ENCODE measurements at places on chromosomes 6 and 20.

DNA sequence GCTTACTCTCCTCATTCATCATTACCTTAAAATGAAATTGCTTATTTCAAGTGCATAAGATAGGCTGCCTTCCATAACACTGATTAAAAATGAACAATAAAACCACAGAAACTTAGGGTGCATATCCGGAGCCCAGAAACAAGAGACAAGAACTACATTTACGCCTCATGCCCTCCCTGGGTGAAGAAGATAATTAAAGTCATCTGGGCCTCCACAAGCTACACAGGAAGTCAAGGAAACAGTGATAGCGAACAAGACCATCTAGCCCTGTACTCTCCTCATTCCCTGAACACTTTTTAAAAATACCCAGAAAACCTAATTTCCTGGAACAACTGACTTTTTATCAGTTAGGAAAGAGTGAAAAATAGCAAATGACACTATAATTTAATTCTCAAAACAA is 6.3 kb downstream of the SOD2 start:
- DNase-seq: no peak

DNA sequence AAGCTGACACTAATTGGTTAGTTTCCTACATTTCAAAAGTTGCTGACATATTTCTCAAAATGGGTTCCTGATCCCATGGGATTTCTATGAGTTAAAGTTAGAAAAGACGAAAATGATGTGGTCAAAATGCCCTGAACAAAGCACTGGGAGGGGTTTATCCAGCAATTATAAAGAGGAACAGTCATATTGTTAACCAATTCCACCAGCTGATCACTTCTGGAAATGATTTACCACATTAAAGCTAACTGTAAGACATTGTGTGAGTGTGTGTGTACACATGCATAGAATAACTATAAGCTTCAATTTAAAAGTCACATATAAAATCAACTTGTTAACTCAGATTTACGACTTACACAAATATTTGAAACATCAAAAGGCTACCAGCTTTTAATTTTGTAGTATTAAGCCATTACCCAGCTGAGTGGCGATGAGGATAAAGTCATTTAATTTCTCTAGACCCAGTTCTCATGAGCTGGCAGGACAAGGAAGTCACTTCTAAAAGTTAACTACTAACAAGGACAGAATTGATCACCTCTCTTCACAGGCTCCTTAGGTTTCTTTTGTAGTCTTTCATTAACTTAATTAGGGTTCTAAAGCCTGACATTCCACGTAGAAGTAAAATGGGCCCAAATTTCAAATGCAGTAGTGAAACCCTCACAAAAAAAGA is 40.4 kb downstream of the MAN1A1 start:
- DNase-seq: no peak

DNA sequence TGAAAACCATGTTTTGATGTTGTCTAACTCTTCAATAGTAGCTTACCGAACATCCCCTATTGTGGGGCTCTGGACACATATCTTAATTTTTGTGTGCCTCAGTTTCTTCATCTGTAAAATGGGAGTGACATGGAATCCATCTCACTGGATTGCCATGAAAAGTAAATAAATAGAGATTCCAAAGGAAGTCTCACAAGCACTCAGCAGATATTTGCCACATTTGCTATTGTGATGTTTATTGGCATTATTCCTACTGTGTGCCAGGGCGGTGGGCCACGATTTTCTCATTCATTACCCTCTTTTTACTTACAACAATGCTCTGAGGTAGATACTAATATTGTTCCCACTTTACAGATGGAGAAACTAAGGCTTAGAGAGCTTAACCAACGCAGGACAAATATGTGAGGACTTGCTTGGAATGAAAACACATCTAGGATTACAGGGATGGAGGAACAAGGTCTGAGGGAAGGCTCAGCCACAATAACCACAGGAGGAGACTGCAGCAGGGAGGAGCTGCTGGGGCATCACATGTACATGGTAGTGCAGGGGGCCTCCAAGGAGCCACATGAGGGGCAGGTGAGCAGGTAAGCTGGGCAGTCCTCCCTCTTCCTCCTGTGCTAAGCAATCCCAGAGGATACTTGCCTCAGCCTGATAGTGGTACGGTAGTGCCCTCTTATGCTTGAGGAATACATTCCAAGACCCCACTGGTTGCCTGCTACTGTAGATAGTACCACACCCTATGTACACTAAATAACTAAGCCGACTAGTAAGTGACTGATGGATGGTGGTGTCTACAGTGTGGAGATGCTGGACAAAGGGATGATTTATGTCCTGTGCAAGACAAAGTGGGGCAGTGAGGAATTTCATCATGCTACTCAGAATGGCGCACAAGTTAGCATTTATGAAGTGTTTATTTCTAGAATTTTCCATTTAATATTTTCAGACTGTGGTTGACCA is 176.9 kb downstream of the FOXA2 start:
- no peak for DNase-seq

- DNase-seq: no peak
Measured at GRCh38 chr6:2053691-2054090, 191.7 kb downstream of the GMDS start.

DNA sequence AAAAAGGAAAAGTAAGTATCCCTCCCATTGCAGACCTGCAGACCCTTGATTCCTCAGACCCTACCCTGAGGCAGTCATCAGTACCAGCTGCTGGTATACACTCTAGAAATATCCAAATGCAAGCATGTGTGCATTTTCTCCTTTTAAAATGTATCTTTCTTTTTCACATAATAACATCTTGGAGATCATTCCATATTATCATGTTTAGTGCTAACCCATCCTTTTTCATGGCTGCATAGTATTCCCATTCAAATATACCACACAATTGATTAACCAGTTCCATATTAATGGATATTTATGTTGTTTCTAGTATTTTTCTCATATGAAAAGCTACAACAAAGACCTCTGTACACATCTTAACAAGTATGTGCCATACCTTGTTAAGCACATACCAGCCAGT is 70.8 kb downstream of the BLOC1S5 start:
- no peak for DNase-seq

GRCh38 chr6:93040375-93040774 is 379.0 kb downstream of the EPHA7 start:
- DNase-seq: no peak

Measured in activated CD8-positive, alpha-beta memory T cell treated with anti-CD3 and anti-CD28 coated beads, Interleukin-2, amount 50 U/mL, for 48 hours (primary cell).